Upper lobe of right lung (tissue), 1 donor: ENCODE measurements at places on chromosomes 11 and 22. TPM values are rescaled to one million over a fixed set of nuclear protein-coding genes. Genes with fewer than 3 reads are reported as not detected.
A peak's percentile ranks its signal among the peaks of the same experiment; 100 is the strongest.

GRCh38 chr11:76799066-76799804 lies 16.1 kb downstream of the TSKU start:
- peak; percentile 93 for DNase-seq

- no peak for DNase-seq
These were observed 18.7 kb downstream of the TRIM44 start for GRCh38 chr11:35681163-35681767.

The RASL10A gene
- 0.72 TPM for total RNA-seq

The FXYD2 gene
- 3.6 TPM for total RNA-seq

The BEST1 gene
- 9.6 TPM for total RNA-seq

The RHOD gene
- total RNA-seq = 16.7 TPM

GRCh38 chr22:29369460-29369859 lies 18.9 kb downstream of the AP1B1 start:
- peak; percentile 72 for DNase-seq

- peak; percentile 86 for DNase-seq
These were observed 66.3 kb upstream of the CHRM4 start for GRCh38 chr11:46457659-46458424.
